Activated CD8-positive, alpha-beta memory T cell treated with anti-CD3 and anti-CD28 coated beads, Interleukin-2, amount 50 U/mL, for 4 hours (primary cell): ENCODE measurements at places on chromosomes 5 and 9.

GRCh38 chr9:133739408-133740280 lies 1.5 kb upstream of the SARDH start:
- no peak for DNase-seq

GRCh38 chr5:134563962-134564361 lies 38.5 kb downstream of the JADE2 start:
- no peak for DNase-seq

DNA sequence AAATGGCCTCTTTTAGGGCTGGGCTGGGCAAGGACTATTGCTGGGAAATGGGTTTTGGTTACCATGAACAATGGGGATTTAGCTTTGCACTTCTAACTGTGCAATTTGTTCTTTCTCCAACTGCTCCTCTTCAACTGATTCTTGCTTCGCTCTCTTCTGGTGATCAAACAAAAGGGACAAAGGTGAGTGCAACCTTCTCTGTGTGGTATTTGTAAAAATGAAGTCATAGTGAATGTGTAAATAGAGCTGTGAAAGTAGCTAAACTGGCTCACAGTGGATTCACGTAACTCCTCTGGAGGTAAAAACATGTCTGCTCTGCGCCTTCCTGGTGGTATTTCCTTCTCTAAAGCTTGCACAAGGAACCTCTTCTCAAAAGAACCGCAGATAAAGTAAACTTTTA lies 20.9 kb upstream of the SPINK14 start:
- DNase-seq, result no peak

DNA sequence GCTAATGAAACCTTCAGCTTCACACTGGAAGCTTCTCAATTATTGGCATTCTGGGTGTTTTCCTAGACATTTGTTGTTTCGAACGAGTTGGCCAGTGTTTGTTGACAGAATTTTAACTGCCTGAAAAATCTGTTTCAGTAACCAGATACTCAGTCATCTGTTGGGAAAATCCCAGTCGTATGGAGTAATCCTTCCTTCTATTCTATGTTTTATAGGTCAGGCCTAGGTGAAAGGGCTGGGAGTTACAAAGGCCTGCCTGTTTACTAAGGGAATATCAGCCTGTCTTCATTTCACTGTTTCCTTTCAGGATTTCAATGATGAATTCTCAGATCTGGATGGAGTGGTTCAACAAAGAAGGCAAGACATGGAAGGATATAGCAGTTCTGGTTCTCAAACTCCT lies 59.9 kb downstream of the GRAMD2B start:
- no peak for DNase-seq

GRCh38 chr5:145960848-145961600 lies 24.6 kb downstream of the SH3RF2 start:
- DNase-seq, result no peak

DNA sequence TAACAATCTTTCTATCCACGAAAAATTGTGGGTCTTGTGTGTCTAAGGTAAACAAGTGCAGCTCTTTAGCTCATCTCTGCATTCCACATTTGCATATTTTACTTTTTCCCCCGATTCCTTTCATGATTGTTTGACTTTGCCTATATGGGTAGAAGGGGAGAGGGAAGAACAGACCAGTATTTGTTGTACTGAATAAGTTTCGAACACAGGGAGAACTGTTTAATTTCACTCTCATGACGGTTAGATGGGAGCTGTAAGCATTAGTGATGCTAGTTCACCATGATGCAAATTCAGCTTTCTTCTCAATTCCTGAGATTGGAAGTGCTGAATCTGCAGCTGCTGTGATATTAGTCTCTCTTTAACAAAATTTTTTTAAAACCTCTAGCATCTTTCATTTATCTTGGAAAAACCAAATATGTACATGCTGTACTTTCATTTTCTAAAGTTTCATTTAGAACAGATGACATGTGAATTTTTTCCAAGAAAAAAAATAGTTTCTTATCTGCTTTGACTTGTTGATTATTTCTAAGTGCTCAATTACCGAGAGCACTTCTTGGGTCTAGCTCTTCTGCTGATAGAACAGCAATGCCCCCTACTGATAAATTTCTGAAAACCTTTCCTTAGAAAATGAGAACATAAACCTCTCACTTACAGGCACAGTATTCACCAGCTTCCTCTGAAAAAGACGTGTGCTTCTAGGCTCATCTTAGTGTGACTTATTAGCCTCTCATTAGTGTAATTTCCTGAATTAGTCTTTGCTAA lies 149.5 kb downstream of the BAAT start:
- DNase-seq, result no peak

GRCh38 chr9:136988872-136989271 lies 3.4 kb upstream of the PAXX start:
- no peak for DNase-seq

DNA sequence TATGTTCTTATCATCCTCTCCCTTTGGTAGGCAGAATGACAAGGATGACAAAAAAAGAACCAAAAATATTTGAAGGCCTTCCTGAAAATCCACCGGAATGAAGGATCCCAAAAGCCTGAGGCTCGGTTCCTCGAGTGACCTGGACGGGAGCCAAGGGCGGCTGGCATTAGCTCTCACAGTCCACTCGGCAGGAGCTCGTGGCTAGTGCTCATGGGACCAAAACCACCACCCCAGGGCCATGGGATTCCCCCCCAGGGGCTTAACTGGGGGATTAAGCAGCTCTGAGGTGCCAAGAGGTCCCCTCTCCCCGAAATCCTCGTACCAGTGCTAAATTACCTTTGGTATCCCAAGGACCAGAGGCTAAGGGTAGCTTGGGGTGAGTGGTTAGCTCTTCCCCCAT lies 586 bp upstream of the PDZD2 start:
- no peak for DNase-seq

GRCh38 chr5:100694100-100694499 lies 158.9 kb downstream of the FAM174A start:
- DNase-seq, result no peak

DNA sequence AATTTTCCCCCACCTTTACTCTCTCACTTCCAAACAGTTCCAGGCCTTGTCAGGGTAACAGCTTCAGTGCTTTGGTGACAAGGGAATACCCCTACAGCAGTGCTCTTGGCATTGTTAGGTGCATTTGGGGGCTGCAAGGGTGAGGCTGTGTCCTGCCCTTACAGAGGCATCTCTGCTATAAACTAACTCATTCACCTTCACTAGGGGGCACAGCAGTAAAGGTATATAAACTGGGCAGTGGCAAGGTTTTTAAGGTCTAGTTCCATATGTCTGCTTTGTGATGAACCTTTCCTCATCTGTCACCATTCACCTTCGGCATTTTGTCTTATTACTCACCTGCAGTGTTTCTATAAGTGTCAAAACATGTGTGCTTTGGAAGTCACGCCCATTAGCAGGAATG lies 79.1 kb upstream of the GPR151 start:
- DNase-seq, result no peak

DNA sequence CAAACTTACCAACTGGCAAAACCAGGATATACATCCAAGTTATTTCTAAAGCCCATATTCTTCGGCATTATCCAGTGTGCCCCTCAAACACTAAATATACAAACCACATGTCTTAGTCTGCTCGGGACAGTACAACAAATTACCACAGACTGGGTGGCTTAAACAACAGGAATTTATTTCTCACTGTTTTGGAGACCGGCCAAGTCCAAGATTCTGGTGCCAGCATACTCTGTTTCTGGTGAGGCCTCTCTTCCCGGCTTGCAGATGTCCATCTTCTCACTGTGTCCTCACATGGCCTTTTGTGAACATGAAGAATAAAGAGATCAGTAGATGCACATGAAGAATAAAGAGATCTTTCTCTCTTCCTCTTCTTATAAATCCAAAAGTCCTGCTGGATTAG lies 12.9 kb upstream of the SLCO6A1 start:
- no peak for DNase-seq

GRCh38 chr5:1063661-1064382 lies 48.0 kb downstream of the SLC12A7 start:
- DNase-seq, result no peak

GRCh38 chr5:31894141-31894540 lies 255.2 kb downstream of the PDZD2 start:
- DNase-seq, result no peak

GRCh38 chr5:1133108-1133507 lies 21.2 kb upstream of the SLC12A7 start:
- DNase-seq, result no peak

GRCh38 chr9:28407351-28407750 lies 834.1 kb upstream of the C9orf72 start:
- no peak for DNase-seq

- DNase-seq, result no peak
These were observed 32.4 kb downstream of the TLE4 start for GRCh38 chr9:79604149-79604548.

DNA sequence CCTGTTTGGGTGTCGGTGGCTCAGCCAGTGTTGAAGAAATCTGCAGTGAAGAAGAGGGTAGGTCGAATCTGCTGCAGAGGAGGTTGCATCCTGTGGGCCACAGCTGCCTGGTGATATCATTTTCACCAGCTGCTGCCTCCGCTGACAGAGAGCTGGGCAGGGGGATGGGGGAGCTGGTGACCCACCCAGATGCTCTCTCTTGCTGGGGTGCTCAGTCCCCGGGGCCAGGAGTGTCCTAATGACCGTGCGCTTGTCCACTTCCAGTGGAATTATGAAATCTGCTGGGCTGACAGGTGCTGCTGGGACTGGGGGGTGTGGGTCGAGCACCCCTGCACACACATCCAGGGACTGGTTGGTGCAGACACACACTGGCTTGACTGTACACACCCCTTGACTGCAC lies 83.2 kb upstream of the IRX4 start:
- DNase-seq, result no peak

- DNase-seq, result no peak
These were observed 104.0 kb downstream of the EBF1 start for GRCh38 chr5:158995694-158996173.

GRCh38 chr5:104347119-104347708 lies 784.6 kb upstream of the NUDT12 start:
- DNase-seq, result no peak

- no peak for DNase-seq
These were observed 816 bp downstream of the RBM18 start for GRCh38 chr9:122263699-122264349.

DNA sequence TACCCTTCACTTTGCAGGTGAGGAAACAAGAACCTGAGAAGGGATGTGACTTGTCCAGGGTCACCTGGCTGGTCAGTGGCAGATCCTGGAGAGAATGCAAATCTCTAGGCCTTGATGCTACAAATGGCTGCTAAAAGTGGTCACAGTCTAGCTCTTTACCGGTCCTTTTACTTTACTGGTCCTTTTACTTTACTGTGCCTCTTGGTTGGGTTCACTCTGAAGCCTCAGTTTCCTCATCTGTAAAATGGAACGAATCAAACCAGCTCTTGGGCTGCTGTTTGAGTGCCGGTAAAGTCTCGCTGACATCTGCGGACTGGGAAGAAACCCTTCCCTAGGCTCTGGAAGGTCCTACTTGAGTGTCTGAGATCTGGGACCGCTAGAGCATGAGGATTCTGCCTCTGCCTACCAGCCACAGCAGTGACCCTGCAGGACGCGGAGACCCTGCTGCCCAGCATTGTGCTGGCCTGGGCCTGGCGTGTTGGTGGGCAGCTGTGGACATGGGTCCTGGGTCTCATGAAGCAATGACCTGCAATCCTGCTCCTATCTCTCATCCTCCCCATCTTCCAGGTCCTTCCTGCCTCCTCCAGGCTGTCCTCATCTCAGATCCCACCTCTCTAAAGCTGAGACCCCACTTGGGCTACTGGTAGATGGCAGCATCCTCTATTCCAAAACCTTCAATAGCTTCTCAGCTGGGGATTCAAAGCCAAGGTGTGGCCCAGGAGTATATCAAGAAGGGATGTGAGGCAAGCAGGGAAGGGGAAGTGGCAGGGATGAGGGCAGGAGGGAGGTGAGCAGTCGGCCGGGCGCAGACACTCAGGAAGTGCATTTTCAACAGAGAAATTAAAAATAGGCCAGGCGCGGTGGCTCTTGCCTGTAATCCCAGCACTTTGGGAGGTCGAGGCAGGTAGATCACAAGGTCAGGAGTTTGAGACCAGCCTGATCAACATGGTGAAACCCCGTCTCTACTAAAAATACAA lies 13.3 kb downstream of the CORO2A start:
- no peak for DNase-seq

DNA sequence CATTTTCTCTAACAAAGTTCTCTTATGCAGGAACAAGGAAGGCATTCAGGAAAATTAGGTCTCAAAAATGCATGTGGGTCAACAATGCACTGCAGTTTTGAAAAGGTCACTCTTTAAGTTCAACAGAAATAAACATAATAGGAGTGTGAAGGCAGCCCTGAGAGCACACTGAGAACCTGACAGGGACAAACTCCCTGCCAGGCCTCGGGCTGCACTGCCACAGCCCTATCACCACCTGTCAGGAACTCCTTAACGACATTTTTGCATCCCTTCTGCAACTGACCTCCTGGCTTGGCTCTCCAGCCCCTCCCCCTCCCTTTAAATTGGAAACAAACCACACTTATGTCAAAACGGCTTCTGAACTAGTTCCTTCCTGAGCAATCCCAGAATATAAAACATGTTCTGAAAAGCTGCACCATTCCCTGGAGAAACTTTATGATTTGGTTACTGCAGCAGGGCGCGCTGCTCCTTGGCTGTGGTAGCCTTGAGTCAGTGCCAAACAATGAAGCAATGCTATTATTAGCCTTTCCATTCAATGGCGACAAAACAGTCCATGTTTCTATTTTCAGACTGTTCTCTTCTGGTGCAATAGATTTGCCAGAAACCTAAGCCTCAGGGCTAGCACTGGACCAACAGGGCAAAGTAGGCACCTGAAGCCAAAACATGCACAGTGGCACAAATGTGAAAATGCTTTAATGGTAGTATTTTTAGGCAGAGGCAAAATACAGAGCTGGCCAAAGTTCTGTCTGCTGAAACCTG lies 160.1 kb upstream of the ZNF608 start:
- no peak for DNase-seq

DNA sequence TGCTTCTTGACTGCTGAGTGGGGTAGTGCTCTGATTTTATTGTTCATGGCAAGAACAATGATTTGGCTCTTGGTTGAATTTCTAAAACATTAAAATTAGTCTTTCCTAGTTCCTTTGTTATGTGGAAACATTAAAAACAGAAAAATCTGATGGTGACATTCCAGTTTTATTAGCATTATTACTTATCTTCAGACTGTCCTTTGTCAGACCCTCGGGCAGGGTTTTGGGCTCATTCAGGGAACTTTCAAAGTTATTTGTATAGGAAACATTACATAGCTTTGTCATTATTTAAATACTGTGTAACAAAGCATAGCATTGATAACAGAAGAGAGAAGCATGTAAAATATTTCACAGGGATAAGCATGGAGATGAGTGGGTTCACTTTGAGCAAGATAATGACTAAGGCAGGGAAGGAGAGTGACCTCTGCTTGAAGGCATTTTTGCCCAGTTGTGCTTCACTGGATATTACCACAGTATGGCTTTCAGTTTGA lies 119.9 kb downstream of the KDM4C start:
- no peak for DNase-seq

GRCh38 chr5:5288201-5288600 lies 134.3 kb upstream of the ICE1 start:
- DNase-seq, result no peak

- DNase-seq, result no peak
These were observed 1.4 kb downstream of the PCDHA13 start for GRCh38 chr5:140883373-140883772.

GRCh38 chr5:142654578-142655058 lies 31.3 kb downstream of the FGF1 start:
- no peak for DNase-seq

GRCh38 chr5:173623296-173623771 lies 6.9 kb upstream of the BOD1 start:
- DNase-seq, result no peak
